GM20000 (cell line): ENCODE measurements at places on chromosomes 1 and 21.

GRCh38 chr1:83527987-83528386 lies 470.9 kb downstream of the TTLL7 start:
- no peak for DNase-seq

- DNase-seq = no peak
Measured at GRCh38 chr1:94623560-94624148, 82.1 kb upstream of the F3 start.

GRCh38 chr1:76073481-76073880 lies 1.1 kb upstream of the ST6GALNAC3 start:
- no peak for DNase-seq

DNA sequence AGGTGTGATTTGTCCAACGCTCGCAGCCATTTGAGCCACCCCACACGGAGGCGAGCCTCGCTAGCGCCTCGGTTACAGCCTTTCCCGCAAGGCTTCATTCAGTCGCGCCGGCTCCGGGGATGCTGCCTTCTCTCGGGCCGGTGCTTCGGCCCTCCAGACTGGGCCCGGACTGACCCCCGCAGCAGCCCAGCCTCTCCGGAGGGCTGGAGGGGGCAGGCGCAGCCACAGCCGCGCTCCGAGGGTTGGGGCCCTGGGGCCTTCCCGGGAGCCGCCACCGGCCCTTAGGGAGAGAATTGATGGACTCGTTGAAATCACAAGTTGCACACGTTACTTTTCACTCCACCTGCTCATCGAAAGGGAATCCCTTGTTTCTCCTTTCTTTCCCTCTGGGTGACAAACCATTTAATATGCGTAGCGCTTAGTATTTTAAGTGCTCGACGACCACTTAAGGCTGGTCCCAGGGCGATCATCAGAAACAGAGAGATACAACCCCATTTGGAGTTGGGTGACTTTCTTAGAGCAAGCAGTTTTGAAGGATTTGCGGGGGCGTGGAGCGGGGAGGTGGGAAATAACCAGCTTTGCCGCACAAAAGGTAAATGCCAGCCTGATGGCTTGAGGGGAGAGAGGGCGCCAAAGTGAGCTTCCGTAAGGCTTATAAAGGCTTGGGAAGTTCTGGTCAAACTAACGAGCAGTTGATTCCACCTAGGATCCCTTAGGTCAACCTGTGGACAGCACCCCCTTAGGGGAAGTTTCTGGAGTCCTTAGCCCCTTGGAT lies 24.6 kb upstream of the ENAH start:
- DNase-seq = no peak

DNA sequence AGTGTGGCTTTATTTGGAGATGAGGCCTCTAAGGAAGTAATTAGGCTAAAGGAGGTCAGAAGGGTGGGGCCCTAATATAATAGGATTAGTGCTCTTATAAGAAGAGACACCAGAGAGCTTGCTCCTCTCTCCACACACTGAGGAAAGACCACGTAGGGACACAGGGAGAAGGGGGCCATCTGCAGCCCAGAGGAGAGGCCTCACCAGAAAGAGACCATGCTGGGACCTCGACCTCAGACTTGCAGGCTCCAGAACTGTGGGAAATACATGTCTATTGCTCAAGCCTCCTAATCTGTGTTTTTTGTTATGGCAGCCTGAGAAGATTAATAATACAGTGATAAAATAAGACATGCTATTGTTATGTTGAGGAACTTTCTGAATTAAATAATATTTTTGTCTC lies 8.3 kb downstream of the RCAN1 start:
- no peak for DNase-seq

GRCh38 chr1:67339623-67340343 lies 32.1 kb downstream of the IL12RB2 start:
- no peak for DNase-seq

DNA sequence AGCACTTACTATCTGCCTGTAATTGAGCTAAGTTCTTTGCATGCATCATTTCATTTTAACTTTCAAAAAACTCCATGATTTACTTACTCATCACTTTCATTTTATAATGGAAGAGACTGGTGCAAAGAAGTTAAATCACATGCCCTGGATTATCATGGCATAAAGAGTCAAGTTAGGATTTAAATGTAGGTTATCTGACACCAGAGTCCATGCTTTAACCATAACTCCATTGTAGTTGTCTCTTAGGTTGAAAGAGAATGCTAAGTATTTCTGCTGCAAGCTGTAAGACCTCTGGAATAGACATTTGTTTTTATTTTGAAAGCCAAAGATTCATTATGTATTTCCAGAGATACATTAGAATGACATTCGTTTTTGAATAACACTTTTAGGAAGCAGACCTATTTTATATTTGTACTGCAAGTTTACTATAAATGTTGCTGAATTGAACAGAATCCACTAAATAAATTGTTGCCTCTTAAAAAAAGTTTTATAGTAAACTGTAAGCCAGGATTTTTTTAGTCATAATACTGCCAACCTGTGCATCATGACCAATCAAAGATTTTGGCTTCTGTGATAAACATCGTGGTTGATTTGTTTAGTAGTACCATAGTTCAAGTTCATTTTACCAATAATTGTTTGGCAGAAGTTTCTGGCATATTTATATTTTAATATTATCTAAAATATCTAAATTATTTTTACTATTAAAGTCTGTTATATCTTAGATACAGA lies 26.1 kb downstream of the CFH start:
- DNase-seq = no peak

- no peak for DNase-seq
Measured at GRCh38 chr1:223733898-223734852, 21.8 kb downstream of the CAPN2 start.

DNA sequence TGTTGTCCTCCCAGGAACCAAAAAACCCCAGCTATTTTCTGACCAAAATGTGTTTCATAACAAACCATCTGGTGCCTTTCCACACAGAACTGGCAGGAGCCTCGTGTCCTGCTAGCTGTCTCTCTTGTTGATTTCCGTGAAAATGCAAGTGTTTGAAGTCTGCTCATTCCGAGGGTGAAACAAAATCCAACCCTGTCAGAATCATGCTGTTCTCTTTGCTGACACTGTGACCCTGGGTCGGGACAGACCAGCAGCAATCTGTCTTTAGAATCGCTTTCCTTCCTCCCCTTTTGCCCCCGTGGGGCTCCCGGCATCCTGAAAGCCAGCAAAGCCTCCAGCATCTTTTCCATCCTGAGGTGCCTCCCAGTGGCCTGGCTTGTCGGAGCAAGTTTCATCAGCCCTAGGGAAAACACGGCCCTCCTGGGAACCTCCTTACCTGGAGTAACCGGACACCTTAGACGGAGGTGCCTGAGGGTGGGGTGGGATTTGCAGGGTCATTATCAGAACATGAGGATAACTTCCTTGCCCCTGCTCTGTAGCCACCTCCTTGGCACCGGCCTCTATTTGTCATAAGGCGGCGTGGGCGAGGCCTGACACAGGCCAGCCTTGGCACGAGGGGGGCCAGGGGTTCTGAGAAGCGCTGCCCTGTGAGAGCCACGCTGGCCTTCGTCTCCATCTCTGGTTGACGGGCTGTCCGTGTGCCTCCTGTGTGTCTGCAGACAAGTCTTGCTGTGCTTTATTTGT lies 24.9 kb downstream of the LDLRAP1 start:
- DNase-seq = no peak

- DNase-seq = peak; percentile 65
Measured at GRCh38 chr1:18581420-18581880, 49.2 kb upstream of the PAX7 start.

- no peak for DNase-seq
Measured at GRCh38 chr1:34396042-34396441, 219.3 kb downstream of the C1orf94 start.

- DNase-seq = no peak
Measured at GRCh38 chr21:22019766-22020165, 1021.6 kb downstream of the NCAM2 start.

DNA sequence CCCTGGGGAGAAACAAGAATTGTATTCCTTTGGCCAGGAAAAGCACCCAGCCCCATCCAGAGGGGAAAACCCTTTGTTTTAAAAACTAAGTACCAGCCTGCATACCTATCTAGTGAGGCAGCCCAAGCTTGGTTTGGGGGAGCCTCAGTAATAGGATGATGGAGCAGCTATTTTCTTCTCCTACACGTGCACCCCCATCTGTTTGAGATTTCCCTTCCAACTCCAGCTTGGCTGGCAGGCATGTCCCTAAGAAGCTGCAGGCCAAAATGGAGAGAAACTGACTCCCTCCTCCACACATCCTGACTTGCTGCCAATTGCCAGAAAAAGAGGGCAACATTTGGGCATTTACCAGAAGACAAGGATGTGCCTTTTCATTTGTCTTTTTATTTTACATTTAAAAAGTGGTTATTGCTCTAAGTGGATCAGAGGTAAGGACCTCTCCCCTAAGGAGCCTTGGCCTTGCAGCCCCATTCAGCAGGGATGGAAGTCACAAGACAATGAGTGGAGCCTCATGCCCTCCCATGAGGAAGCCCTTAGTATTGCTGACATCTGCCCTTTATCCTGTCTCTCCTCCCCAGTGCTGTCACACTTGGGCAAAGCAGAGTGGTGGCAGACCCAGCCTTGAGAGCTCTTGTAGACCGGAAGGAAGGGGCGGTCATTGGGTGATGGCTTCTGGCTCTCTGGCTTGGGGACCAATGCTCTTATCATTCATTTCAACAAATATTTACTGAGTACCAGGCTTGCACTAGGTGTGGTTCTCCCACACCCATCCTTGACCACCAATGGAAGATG lies 8.6 kb downstream of the FNDC5 start:
- no peak for DNase-seq

DNA sequence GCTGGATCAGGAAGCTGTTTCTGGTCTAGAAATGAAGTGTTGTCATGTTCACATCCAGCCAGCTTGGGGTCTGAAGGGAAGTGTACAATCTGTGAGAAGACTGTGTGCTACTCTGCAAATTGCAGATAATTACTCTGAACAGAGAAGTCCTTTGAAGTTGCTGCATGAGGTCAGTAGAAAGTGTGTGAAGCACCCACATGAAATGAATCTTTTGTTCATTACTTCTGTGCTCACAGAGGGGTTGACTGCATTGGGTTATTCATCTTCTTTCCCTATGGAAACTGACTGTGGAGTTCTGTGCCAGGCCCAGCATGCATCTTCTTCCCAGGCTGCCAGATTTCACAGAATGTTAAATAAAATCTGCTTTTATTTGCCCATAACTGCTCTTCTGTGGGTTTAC lies 47.1 kb downstream of the CTH start:
- DNase-seq = no peak

DNA sequence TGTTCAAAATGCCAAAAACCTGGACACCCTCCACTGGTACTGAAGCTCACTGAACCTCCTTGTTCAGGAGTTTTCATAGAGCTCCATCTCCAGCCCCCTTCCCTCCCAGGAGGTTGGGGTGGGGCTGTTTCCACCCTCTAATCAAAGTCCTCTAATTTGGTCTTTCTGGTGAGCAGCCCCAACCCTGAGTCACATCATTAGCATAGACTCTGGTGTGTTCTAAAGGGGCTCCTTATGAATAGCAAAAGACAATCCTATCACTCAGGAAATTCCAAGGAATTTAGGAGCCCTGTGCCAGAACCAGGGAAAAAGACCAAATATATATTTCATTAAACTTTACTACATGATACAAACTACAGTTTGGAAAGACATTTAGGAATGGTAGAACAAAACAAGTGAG lies 13.2 kb upstream of the UBE4B start:
- no peak for DNase-seq

DNA sequence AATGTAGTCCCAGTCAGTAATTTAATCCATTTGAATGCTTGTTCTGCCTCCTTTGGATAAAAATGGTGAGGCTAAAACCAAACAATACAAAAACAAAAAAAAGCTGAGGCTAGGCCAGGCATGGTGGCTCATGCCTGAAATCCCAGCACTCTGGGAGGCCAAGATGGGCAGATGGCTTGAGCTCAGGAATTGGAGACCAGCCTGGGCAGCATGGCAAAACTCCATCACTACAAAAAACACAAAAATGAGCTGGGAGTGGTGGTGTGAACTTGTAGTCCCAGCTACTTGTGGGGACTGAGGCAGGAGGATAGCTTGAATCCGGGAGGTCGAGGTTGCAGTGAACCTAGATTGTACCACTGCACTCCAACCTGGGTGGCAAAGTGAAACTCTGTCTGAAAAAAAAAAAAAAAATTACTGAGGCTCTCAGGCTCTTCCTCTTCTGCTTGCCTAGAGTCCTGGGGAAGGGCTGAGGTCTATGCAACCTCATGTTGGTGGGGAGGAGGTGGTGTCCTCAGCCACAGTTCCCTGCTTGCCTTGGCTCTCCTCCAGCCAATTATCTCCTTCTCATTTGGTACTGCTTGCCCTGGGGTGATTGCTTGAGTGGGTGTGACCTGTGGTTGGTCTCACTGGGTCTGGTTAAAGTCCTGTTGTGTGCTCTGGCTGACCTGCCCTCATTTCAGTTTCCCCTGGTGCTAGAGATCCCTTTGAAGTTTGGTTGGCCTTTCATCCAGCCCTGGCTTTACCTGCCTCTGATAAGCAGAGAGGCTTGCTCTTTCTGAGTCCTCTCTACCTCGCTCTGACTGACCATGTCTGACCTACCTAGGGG lies 20.9 kb downstream of the S1PR1 start:
- no peak for DNase-seq
